GM20000 (cell line): ENCODE measurements at places on chromosomes 3 and 15.

DNA sequence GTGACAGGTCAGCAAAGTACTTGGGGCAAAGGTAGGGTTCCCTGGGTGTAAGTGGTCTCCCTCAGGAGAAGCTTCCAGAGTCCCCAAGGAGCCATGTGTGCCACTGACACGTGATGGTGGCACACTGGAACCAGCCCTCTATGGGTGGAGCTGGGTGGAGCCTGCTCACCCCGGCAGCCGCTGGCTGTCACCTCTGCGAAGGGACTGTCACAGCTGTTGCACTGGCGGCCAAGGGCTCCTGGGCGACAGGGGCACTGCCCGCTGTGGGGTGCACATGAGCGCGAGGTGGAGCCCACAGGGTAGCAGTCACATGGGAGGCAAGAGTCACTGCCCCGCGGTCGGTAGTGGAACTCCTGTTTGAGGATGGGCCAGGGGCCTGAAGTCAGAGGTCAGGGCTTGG is 12.0 kb downstream of the CELSR3 start:
- DNase-seq = no peak

DNA sequence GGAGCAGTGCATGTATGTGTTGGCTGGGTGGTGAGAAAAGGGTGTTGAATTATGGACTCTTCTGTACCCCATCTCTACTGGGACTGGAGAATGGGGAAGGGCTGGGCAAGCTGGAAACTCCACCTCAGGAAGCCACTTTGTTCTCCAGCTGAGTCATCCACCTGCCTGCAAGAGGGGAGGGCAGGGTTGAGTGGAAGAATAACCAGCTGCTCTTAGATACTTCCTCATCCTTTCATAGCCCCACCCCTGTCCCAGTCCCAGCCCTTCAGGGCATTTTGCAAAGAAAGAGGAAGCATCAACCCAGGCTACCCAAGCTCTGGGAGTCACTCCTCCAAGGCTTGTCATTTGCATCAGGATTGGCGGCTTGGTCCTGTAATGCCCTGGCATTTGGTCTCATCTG is 33.1 kb downstream of the RAB11A start:
- DNase-seq = peak; percentile 55

- no peak for DNase-seq
These were observed 8.6 kb downstream of the PLA2G4E start for GRCh38 chr15:42012241-42012640.

DNA sequence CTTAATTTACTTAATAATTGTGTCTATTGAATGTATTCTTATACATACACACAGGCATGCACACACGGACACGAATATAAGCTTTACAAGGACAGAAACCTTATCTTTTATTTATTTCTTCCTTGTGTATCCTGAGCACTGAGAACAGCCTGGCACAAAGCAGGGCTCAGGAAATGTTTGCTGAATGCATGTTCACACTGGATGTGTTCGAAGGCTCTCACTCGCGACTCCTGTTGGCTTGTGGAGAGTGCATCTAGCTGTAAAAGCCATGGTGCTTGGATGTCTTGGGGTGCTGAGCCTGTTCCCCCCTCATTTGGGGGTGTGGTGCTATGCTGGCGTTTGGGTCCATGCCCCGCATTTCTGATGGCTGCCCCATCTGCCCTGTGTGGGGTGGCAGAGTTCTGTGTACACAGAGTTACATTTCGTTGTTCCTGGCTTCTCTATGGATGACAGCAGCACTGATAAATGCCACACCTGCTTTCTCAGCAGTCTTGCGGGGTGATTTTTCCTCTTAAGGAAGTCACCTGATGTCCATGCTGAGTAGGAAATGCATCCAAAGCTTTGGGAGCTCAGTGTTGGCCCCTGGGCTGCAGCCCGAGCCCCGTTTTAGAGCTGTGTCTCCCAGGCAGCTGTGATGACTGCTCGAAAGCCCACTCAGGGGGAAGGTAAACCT is 148.5 kb downstream of the IGF1R start:
- no peak for DNase-seq

GRCh38 chr3:86149054-86149453 is 841.9 kb downstream of the VGLL3 start:
- no peak for DNase-seq

GRCh38 chr3:38605981-38606380 is 43.5 kb downstream of the SCN5A start:
- DNase-seq = no peak

- no peak for DNase-seq
These were observed 35.2 kb downstream of the CPN2 start for GRCh38 chr3:194315965-194316361.

GRCh38 chr15:53539878-53540277 is 219.6 kb downstream of the WDR72 start:
- no peak for DNase-seq

GRCh38 chr3:9468460-9468859 is 71.0 kb downstream of the SETD5 start:
- no peak for DNase-seq

DNA sequence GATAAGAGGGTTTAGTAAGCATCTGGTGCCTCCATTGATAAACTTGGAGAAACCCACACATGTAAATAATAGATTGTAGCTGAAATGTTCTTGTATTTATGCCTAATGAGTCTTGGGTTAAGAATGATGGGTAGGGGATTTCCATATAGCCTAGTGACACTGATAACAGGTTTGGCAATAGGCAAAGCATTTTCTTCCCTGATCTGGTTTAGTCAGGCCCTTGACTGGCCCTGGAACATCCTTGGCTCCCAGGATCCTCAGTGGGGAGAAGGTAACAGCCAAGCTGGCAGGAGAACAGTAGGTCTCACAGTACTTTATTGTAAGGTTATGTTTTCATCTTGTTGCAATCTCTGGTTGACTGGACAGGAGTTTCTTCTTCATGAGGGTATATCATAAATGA is 228.4 kb downstream of the DIPK2A start:
- peak; percentile 5 for DNase-seq

GRCh38 chr3:14391033-14391432 is 11.4 kb upstream of the SLC6A6 start:
- DNase-seq = no peak

DNA sequence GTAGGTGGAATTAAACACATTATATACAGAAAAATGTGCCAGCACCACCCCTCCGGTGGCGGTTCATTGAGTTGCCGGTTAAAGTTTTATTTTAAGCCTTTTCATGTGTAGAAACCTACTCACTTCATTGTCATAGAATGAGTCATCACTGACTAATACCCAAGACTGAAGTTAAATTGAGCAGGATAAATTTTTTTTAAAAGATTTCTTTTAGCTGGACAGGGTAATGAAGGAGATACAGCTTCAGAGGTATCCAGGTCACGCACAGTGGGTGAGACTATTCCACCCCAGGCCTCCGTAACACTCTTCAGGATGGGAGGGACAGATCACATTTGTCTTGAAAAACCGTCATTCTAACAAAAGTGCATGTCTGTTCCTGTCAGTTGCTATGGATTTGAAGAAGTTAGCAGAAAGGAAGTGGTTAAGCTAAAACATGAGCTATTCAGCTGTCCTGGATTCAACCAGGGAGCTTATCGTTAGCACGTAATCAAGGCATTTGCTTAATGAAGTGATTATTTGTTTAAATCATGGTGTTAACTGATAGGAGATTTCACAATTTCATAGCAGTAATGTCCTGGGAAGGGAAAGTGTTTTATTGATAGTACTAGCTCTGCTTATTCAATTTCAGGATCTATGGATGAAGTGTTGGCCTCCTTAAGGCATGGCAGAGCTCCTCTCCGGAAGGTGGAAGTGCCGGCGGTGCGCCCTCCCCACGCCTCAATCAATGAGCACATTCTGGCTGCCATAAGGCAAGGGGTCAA is 23.4 kb downstream of the WHAMM start:
- DNase-seq = peak; percentile 71

DNA sequence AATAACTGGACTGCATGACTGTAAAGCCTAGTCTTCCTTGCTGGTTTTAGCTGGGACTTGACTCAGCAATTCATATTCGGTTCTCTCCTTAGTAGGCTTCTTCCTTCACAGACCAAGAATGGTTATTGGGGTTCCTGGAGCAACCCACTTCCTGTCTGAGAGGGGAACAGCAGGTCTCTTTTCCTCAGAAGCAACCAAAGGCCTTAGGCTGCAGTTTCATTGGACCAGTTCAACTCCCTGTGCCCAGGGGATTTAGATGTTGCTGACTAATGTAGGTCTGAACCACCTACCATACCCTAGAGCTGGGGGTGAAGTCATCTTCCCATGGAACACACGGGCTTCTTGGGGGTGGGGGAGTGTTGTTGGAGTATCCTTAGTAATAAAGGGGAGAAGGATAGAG is 84.0 kb upstream of the SKOR1 start:
- no peak for DNase-seq

GRCh38 chr15:33125894-33126537 is 68.5 kb downstream of the FMN1 start:
- no peak for DNase-seq

DNA sequence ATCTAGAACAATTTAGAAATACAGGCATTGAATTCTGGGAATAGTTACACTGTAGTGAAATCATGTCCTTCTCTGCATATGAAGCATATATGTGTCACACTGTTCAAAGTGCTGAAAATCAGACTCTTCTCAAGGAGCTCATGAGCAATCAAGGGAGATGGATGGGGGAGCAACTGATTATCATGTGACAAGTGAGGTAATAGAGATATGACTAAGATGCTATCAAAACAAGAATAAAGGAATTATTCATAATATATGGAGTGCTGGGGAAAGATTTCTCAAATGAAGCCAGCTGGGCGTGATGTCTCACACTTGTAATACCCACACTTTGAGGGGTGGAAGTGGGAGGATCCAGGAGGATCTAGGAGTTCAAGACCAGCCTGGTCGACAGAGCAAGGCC is 74.9 kb upstream of the CHRNB4 start:
- DNase-seq = no peak

GRCh38 chr3:184596886-184597575 is 35.4 kb downstream of the EPHB3 start:
- no peak for DNase-seq

GRCh38 chr3:55988905-55989304 is 479.4 kb downstream of the ERC2 start:
- DNase-seq = no peak

DNA sequence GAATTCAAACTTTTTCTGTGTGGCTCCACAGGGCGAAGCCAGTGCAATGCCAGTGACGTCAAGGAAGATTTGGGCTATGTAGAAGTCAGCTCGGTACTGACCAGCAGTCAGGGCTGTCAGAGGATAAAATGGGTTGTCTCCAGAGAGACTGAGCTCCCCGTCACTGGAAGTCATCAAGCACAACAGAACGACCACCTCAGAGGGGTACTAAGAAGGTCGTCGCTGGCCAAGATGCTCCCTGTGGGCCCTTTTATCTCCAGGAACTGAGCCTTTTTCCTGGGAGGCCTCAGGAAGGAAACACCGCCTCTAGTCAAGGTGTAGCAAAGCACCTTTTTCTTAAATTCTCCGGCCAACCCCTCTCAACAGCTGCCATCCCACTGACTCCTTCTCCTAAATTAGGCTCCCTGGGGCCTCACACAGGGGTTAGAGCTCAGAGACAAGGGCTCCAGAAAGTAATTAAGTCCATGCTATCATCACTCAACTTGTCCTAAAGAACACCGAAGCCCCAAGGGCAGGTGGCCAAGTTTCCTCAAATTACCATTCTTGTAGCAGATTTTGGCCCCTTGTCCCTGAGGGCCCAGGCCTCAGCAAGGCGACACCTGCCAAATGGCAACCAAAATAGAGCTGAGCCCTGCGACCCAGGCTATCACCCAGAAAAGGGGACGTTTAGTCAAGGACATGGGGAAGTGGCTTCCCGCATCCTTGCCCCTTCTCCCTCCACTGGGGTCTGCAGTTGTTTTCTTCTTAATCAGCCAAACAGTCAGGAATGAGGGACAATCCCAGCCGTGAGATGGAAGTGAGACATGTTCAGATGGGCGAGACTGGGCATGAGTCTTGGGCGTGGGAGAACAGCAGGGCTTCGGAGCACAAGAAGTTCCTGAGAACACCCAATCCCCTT is 48.0 kb downstream of the SSUH2 start:
- no peak for DNase-seq

- no peak for DNase-seq
These were observed 1026.8 kb upstream of the NR2F2 start for GRCh38 chr15:95303713-95304112.

- DNase-seq = peak; percentile 81
These were observed 37.8 kb downstream of the ZNF445 start for GRCh38 chr3:44439499-44440295.

DNA sequence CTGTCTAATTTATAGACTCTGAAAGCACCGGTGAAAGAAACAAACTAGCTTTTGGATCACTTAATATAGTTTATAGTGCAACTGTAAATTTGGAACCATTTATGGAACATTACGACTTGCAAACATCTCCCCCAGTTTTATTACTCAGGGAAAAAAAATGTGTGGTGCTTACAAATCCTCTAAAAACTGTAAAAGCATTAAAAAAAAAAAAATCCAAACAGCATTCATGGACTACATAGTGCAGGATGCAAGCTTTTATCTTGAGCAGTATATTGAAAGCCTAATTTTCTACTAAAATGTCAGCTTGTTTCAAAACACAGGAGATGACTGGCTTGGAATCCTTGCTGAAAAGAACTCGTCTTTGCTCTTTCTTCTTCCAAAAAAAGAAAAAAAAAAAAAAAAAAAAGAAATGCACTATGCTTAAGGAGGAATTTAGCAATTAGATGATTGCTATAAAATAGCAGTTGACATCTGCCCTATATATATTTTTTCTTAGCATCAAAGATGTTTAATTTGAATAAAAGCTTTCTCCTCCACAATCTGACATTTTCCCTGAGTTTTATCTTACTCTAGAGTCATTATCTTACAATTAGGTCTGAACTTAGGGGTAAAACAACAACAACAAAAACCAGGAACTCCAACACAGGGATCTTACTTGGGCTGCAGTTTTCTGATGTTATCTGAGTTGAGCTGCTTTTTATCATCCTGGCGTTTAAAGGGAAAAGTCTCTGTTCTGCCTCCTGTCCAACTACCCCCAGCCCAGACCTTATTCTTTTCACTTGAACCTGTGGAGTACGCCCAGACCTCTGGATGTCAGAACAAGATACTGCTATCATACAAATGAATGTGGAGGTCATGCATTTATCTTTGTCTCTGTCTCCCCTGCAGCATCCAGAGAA is 62.6 kb upstream of the PDZRN3 start:
- no peak for DNase-seq

GRCh38 chr3:115974940-115975339 is 351.6 kb downstream of the GAP43 start:
- no peak for DNase-seq

DNA sequence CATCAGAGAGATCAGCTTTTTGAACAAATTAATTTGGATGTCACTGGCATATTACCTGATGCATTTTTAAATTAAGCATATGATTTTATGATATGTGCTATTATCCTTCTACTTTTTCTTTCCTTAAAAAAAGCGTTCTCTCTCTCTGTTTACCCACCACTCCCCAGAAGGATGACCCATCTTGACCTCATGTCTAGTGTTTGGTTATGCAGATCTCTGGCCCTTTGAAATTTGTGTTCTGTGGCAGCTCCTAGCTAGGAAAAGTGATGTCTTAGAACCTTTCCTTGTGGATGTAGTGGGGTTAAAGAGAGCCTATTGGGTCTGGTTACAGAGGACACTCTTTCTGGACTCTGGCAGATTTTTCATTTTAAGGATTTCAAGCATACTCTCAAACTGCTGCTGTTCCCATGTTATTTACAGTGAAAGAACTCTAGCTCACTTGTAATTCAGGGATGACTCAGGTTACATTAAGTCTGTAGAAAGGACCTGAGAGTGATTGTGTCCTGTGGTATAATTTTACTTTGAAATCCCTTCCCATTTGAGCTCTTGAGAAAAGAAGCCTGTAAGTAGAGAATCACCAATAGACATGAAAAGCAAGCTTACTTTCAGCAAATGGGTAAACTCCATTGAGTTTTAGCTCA is 23.8 kb downstream of the ARHGEF26 start:
- DNase-seq = no peak
